Naive thymus-derived CD4-positive, alpha-beta T cell (primary cell): ENCODE measurements at places on chromosomes 12 and 14. TPM values are rescaled to one million over a fixed set of nuclear protein-coding genes. Genes with fewer than 3 reads are reported as not detected.

Gene EML5
- total RNA-seq = 3.3 TPM

Gene CABP1
- 0.24 and 0.28 TPM in 2 replicates for total RNA-seq

Gene TRPV4
- total RNA-seq = not detected

Gene RD3L
- not detected for total RNA-seq

Gene CDC42BPB
- 4.8 TPM for total RNA-seq

Gene KLRK1
- total RNA-seq = 9.4 TPM

Gene TMEM132D
- not detected for total RNA-seq

Gene FAM181A
- not detected for total RNA-seq

Gene RNU6-7
- total RNA-seq = not detected in 2 replicates

Gene ESR2
- 0.12 TPM for total RNA-seq

Gene OR6C2
- total RNA-seq = not detected

Gene FAM222A
- total RNA-seq = 0.51 and 0.80 TPM in 2 replicates

Gene C12orf50
- total RNA-seq = not detected

Gene SMIM41
- total RNA-seq = not detected in 2 replicates

Gene RDH16
- 2.0 TPM for total RNA-seq

Gene SERPINA1
- total RNA-seq = 0.68 TPM

Gene NDRG2
- 34.3 TPM for total RNA-seq

Gene RPAP3
- total RNA-seq = 51.3 TPM

Gene CD163
- total RNA-seq = not detected in 2 replicates

Gene C3AR1
- total RNA-seq = 0.66 TPM

Gene ENDOU
- not detected for total RNA-seq

Gene TMEM132C
- not detected for total RNA-seq

Gene TAS2R14
- total RNA-seq = 2.2 TPM

Gene RAB3IP
- total RNA-seq = 18.5 and 23.7 TPM in 2 replicates

Gene RPL6
- 1,668 TPM for total RNA-seq

Gene FIGNL2
- total RNA-seq = 1.5 TPM

Gene DCD
- not detected for total RNA-seq

Gene JPH4
- total RNA-seq = 0.16 TPM

Gene DHRS1
- 33.3 TPM for total RNA-seq

Gene PTPRR
- not detected for total RNA-seq
